ELR (cell line): ENCODE measurements at places on chromosomes 5 and 9.
A peak's percentile ranks its signal among the peaks of the same experiment; 100 is the strongest.

DNA sequence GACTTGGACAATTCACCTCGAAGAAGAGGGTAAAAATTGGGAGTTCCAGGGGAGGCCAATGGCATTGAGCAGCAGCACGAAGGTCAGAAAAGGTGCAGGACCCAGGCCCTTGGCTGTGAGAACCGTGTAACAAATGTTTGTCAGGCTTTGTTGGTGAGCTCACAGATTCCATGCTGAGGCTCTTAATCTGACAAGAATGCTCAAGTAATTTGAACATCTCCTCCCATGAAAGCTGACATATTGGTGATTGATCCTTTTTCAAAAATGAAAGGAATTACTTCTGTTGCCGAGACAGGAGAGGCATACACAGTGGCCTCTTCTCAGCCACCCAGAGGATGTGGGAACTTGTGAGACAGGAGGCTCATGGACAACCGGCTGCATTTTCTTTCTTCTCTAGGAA is 11.6 kb downstream of the RAI14 start:
- DNase-seq, result no peak

DNA sequence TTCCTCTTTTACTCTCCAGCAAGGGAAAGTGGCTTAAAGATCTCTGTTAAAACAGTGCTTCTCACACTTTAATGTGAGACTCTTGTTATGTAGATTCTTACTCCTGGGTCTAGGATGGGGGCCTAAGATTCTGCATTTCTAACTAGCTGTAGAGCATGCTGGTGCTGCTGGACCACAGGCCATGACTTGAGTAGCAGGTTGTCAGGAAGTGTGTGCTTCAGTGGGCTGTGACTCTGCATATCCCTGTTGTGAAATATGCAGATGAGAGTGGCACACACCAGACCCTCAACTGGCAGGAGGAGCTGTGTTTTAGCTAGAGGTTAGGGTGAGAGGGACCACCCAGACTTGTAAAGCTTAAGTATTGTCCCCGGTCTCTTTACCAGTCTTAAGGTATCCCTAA is 191.1 kb upstream of the DMRT1 start:
- no peak for DNase-seq

- peak; percentile 99 for DNase-seq
Measured at GRCh38 chr9:37471942-37472684, 6.9 kb upstream of the ZBTB5 start.

DNA sequence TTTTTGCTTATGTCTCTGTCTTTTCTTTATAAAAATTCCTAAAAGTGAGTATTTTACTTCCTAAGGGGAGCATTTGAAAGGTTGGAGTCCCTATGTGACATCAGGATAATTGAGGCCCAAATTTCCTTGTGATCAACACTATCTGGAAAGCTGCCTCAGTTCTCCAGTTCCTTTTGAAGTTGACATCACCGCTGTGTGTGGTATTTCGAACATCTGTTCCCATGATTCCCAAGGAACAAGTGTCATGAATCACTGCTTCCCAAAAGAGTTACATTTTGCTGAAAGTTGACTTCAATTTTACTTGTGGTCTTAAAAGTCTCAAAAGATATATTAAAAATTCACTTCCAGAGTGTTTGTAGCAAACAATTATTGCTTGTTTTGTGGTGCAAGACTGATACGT is 452.1 kb upstream of the RGMB start:
- DNase-seq, result no peak

DNA sequence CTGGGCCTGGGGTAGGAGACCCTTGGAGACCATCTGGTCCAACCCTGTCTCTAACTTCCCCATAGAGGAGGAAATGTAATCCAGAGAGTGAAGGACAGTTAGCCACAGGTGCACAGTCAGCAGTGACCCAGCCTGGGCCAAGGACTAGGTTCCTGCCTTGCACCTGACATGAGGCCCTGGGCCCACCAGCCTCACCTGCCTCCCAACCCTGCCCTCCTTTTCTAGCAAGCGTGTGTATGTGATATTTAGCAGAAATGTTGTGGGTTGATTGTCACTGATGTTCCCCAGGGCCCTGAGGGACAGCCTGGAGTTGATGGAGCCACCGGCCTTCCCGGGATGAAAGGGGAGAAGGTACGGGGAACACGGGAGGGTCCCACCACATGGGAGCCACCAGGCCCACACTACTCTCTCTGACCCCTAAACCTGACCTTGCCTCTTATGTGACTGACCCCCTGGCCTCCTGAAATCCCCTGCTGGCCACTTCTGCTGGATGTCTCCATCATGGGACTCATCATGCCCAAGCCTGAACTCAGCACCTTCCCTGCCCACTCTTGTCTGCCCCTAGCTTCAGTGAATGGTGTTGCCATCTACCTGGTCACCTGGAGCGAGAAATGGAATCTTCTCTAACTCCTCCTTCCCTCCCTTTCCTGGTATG is 79.2 kb upstream of the TGFBR1 start:
- no peak for DNase-seq

DNA sequence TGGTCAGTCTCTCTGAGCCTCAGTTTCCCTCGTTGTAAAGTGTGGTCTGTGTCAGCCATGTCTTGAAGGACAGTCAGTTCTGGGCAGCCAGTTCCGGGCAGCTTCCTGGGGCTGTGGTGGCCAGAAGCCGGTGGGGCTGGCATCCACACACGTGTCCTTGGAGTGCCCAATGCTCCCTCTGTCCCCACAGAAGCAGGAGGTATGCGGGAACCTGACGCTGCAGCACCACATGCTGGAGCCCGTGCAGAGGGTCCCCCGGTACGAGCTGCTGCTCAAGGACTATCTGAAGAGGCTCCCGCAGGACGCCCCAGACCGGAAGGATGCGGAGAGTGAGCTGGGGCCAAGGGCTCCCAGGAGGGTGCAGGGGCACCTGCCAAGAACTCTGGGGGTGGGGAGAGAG is 48.4 kb upstream of the SUSD3 start:
- no peak for DNase-seq

GRCh38 chr5:146624179-146624578 is 108.2 kb upstream of the GPR151 start:
- DNase-seq, result no peak
